ENCODE measurements at places on chromosomes 2 and 18.
A peak's percentile ranks its signal among the peaks of the same experiment; 100 is the strongest.

- peak; percentile 67 for DNase-seq
Observed at GRCh38 chr2:25276569-25277465, 64.9 kb downstream of the DNMT3A start.

GRCh38 chr18:39840856-39841481 is 2114.1 kb upstream of the PIK3C3 start:
- DNase-seq, result no peak

DNA sequence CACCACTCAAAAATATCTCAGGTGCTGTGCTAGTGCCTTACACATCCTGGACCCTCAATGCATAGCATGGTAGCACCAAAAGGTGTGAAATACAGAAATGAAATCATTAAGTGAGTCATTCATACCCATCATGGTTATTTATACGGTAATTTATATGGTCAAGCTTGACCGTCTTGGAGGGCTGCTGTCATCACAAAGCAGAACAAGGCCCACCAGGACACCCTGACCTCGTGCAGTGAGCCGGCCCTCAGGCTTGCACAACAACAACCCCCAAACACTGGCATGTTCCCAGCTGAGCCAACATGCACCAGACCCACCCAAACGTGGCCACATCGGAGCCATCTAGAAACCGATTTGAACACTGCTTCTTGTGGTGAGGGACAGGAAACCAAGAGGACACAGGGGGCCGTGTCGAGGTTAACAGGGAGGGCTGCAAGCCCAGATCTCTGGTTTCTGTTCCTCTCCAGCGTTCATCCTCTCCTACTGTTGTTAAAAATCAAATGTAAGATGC is 378.5 kb upstream of the ID2 start:
- DNase-seq, result peak; percentile 79

DNA sequence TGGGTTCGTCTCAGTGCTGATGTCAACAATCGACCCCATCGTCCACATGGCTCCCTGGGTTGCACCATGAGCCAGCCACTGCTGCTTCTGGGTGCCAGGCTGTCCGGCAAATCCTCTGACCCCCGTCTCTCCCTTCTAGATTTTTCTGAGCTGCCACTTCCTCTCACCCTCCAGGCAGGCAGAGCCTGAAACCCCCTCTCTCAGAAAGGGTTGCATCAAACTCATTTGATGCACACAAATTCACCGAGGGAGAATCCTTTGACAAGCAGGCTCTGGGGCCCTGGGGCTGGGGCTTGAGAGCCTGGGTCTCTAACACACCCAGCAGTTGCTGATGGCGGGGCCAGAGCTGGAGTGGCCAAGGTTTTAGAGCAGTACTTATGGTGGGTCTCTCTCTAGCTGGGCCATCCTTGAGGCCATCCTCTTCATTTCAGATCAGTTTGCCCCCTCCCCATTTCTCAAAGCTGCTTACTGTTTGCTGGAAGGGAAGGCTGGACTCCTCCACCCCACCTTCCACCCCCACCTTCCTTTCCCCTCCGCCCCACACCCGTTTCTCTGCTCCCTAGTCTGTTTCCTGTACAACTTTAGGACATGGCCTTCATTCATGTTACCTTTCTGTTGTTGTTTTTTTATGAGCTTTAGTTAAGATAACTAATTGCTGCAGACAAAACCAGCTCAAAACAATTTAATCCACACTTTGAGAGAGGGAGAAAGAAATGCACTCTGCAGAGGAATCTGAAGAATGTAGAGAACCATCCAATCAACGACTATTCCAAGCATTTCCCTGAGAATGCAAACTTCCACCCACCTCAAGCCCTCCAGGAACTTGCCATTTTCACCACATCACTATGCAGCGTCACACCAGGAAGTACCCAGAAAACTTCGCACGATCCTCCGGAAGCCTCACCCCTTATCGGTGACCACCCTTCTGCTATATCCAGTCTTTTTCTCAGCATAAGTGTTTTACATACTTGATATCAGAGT is 69.5 kb downstream of the ARL4C start:
- peak; percentile 34 for DNase-seq

DNA sequence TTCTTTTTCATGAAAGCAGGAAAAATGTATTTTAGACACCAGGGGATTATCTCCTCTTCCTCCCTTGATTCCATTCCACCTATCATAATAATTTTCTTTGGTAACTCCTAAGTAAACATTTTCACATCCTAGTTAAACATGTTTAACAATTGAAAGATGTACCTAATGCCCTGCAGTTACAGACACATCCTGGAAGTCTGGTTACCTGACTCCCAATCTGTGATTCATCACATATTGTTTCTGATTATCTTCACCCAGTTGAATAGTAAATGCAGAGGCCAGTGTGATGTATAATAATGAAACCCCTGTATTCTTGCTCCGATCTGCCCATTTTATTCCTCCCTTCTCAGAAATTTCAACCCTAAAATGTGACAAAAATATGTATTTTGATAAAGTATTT is 1237.6 kb upstream of the LRRTM1 start:
- no peak for DNase-seq

- no peak for DNase-seq
Observed at GRCh38 chr2:222280795-222281194, 18.0 kb downstream of the PAX3 start.

DNA sequence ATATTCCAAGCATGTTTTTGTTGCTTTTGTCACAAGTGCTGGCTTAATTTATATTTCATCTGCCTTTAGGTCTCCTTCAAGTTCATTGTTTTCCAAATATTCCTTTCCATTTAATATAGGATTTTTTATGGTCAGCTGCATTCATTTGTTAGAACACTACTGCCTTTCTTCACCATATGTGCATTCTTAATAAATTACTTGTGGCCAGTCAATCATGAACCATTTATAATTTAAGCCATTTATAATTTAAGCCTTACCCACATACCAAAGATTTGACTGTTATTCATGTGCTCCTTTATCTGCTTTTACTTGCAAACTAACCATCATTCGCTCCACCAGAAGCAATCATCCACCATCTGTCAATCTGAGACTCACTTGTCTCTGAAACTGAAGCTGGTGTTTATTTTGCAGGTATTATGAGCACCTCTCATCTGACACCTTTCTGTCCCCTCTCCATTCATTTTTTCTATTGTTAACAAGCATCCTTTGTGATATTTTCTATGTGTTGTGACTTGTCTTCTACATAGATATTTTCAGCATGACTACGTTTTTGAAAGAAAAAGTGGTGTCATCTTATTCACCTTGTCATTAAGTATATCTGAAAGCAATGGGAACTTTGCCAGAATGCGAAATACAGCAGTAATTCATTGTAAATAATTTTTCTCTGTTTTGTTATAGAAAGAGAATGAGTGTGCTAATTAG is 786.8 kb downstream of the KCNJ3 start:
- DNase-seq, result no peak

DNA sequence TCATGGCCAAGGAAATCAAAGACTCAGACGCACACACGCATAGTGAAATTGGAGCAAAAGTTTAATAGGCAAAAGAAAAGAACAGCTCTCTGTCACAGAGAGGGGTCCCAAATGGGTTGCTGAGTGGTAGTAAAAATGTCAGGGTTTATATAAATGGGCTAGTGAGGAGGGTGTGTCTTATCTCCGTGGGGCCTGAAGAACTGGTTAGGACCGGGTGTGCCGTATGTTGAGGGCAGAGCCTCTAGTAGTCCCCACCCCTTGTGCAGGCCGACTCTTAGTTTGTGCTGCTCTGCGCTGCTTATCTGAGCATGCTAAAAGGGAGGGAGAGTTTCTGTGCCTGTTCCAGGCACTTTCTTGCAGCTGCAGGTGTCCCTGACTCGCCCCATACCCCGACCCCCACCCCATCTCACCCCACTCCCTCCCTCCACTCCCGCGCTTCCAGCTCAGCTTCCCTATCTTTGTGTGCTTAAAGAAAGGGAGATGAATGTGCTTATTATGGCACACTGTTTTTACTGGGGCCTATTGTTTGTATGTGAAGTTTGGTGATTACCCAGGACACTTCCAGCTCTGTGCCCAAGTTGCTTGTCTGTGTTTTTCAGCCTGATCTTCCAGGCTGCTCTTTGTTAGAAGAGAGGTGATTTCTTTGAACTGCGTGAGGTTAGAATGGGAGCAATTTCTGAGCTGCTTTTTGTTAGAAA is 167.4 kb downstream of the SPAG16 start:
- DNase-seq, result no peak

GRCh38 chr18:59145055-59145454 is 5.4 kb downstream of the SEC11C start:
- DNase-seq, result no peak

- no peak for DNase-seq
Observed at GRCh38 chr18:37403100-37403781, 162.4 kb downstream of the CELF4 start.

GRCh38 chr2:238433300-238433915 is 6.7 kb downstream of the ASB1 start:
- no peak for DNase-seq

GRCh38 chr2:212538305-212539071 is at the start of gene ERBB4:
Gene ERBB4 (minus strand): TSS chr2:212538802. CDS start chr2:212538530, 272 bp downstream.
- no peak for DNase-seq

Measured in CD4-positive, alpha-beta T cell treated with Interleukin-6 at 100 ng/mL for 8 hours (primary cell).